Naive B cell (primary cell): ENCODE measurements at places on chromosomes 2 and 18. TPM values are rescaled to one million over a fixed set of nuclear protein-coding genes. Genes with fewer than 3 reads are reported as not detected.

DNA sequence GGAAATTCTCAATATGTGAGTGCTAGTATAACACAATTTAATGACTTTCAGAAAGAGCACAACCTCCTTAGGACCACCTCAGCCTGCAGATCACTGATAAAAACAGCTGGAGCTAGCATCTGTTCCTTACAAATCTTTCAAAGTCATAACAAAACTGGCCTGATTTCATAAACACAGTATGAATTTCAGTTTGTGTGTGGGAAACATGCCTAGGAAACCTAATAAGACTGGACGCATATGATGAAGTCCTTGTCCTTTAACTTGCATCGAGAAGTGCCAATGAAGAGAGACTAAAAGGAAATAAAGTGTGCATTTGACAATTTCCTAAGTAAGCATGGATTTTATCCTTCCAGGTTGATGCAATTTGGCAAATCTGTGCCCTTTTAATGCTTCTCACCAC, 74.1 kb upstream of the KLHL14 start:
- H3K4me3 ChIP-seq, result no peak overlapping the region
- peaks cover 4% of the 10 kb centered on the region for H3K4me1 ChIP-seq
- DNase-seq, result no peak
- no peak overlapping the region for H3K27ac ChIP-seq

GRCh38 chr2:114065731-114066130, 175.8 kb downstream of the ACTR3 start:
- no peak for DNase-seq
- H3K4me3 ChIP-seq, result no peak overlapping the region
- H3K27me3 ChIP-seq, result peaks cover 25% of the 10 kb centered on the region

The CERKL gene
- 17.9 TPM for polyA plus RNA-seq

DNA sequence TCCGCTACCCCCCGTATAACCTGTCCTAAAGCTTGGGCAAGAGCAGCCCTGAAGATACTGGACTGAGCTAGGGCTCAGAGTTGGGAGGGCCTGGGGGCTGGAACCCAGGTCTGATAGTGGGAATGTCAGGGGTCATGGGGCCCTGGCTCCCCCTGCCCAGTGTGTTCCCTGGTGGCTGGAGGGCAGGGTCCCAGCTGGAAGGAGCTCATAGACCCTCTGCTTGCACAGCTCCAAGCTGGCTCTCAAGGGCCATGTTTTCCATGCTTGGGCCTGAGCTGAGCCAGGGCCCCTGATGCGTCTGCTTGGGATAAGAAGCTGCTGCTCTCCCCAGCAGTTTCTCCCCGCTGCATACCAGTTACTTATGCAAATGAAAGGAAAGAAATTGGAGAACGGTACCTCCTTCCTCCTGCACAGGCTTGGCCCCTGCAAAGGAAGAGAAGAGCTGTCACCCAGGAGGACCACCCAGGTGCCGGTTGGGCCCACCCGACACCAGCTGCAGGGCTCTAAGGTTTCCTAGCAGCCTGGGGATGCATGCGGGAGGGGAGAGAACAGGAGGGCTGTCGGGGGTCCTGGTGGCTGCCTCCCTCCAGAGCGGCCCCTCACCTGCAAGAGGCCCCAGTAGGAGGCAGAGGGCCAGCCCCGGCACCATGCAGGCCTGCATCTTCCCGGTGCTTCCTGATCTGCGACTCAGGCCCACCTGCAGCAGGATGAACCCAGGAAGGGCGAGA, 628 bp downstream of the OTOS start:
- DNase-seq, result no peak
- peaks cover 15% of the 10 kb centered on the region for H3K4me1 ChIP-seq
- H3K27ac ChIP-seq, result no peak overlapping the region

The ITM2C gene
- polyA plus RNA-seq, result 119 TPM

- H3K27me3 ChIP-seq, result no peaks in the 10 kb centered on the region
- H3K4me3 ChIP-seq, result no peak overlapping the region
- no peak for DNase-seq
- H3K36me3 ChIP-seq, result no peaks in the 10 kb centered on the region
- no peaks in the 10 kb centered on the region for H3K4me1 ChIP-seq
Observed at GRCh38 chr2:150542172-150542571, 54.7 kb upstream of the RND3 start.

GRCh38 chr2:11744631-11745394, 1.6 kb upstream of the LPIN1 start:
- H3K4me3 ChIP-seq, result peak overlapping the region; percentile 79
- peaks cover 61% of the 10 kb centered on the region for H3K4me1 ChIP-seq
- H3K27ac ChIP-seq, result no peak overlapping the region

GRCh38 chr2:39704540-39704939, 38.8 kb downstream of the TMEM178A start:
- H3K27me3 ChIP-seq, result peaks cover 23% of the 10 kb centered on the region
- no peak for DNase-seq
- no peak overlapping the region for H3K4me3 ChIP-seq
- no peak overlapping the region for H3K27ac ChIP-seq

DNA sequence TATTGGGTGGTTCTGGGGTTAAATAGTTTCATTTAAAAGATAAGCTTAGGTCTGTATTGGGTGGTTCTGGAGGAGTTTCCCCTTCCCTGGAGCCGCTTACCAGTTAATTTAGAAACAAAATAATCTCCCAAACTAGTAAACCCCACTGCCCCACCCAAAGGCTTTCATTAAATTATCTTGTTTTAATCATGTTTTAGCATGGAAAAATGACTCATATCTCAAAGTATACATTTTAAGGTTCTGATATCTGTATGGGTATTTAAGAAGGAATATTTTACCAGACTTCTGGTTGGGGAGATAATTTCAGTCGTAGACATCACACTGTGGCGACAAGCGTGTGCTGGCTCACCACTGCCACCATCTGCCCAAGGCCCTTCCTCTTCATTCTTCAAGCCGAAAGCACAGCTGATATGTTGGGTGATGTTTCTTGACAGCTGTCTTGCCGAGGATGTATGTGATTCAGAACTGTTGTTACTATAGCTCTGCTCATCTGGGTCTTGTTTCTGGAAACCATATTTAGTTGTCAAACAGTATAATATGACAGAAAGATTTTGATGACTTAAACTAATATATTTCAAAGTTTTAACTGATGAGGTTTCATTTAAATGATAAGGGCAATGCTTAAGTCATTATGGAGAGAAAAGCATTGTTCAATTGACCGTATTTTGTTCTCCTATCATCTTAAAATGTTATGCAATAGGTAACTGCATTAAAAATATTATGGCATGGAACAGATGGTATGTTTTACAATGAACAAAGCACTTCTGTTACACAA, 5.1 kb downstream of the FIGLA start:
- no peak overlapping the region for H3K4me3 ChIP-seq
- H3K27ac ChIP-seq, result no peak overlapping the region
- no peak for DNase-seq
- H3K36me3 ChIP-seq, result no peaks in the 10 kb centered on the region

The CD8B gene
- polyA plus RNA-seq, result not detected

DNA sequence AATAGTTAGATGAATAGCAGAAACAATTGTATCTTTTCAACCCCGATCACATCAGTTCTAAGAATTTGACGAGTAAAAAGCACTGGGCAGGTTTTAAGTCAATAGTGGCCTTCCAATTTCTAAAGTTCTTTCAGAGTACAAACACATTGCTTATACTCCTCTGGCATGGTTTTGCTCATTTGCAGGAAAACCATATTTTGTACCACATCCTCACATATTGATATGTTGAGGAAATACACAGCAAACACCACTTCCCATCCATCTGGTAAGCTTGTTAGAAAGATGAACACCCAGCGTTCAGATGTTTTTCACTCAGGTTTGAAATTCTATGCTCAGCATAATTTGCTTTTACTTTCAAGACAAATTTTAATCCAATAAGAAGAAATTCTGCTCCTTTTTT, 344.6 kb upstream of the ACVR2A start:
- H3K27ac ChIP-seq, result no peak overlapping the region
- H3K36me3 ChIP-seq, result no peaks in the 10 kb centered on the region

GRCh38 chr2:172283476-172283875, 143.9 kb upstream of the ITGA6 start:
- no peaks in the 10 kb centered on the region for H3K27me3 ChIP-seq
- H3K4me3 ChIP-seq, result no peak overlapping the region
- H3K27ac ChIP-seq, result no peak overlapping the region
- peaks cover 9% of the 10 kb centered on the region for H3K4me1 ChIP-seq

- no peak overlapping the region for H3K27ac ChIP-seq
- no peak overlapping the region for H3K4me3 ChIP-seq
- H3K27me3 ChIP-seq, result no peaks in the 10 kb centered on the region
- no peak for DNase-seq
- no peaks in the 10 kb centered on the region for H3K36me3 ChIP-seq
Observed at GRCh38 chr18:65725251-65726050, 25.4 kb upstream of the CDH7 start.

DNA sequence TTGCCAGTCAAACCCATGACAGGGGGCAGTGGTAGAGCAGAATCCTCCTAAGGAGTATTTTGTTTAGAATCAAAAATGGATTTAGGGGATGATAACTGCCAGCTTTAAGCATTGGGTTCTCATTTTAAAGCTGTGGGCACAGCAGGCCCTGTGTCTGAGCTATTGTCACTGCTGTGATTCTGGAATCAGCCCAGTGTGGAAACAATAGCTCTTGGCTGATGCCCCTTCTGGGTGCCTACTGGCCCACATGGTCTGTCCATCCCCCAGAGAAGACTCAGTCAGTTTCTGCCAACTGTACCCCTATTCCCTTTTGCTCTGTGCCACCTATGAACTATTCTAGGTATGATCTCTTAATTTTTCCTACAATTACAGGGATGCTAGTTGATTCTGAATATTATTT, 91.7 kb upstream of the LRRTM1 start:
- H3K27ac ChIP-seq, result no peak overlapping the region
- no peaks in the 10 kb centered on the region for H3K36me3 ChIP-seq
- H3K4me3 ChIP-seq, result no peak overlapping the region
- H3K4me1 ChIP-seq, result no peaks in the 10 kb centered on the region

The FEV gene
- not detected for polyA plus RNA-seq

The PPP1R7 gene
- 130 TPM for polyA plus RNA-seq

- DNase-seq, result no peak
- H3K27ac ChIP-seq, result no peak overlapping the region
- H3K4me3 ChIP-seq, result no peak overlapping the region
- H3K27me3 ChIP-seq, result no peaks in the 10 kb centered on the region
- H3K36me3 ChIP-seq, result peaks cover 21% of the 10 kb centered on the region
- no peaks in the 10 kb centered on the region for H3K4me1 ChIP-seq
Observed at GRCh38 chr2:144011098-144011497, 508.8 kb downstream of the ZEB2 start.

GRCh38 chr2:200847269-200847668, 17.2 kb downstream of the CLK1 start:
- no peak for DNase-seq
- H3K27ac ChIP-seq, result peak overlapping the region; percentile 62
- no peaks in the 10 kb centered on the region for H3K27me3 ChIP-seq
- H3K4me1 ChIP-seq, result no peaks in the 10 kb centered on the region
- no peak overlapping the region for H3K4me3 ChIP-seq
- peaks cover 14% of the 10 kb centered on the region for H3K36me3 ChIP-seq
